ENCODE measurements at places on chromosomes 6 and 20.

DNA sequence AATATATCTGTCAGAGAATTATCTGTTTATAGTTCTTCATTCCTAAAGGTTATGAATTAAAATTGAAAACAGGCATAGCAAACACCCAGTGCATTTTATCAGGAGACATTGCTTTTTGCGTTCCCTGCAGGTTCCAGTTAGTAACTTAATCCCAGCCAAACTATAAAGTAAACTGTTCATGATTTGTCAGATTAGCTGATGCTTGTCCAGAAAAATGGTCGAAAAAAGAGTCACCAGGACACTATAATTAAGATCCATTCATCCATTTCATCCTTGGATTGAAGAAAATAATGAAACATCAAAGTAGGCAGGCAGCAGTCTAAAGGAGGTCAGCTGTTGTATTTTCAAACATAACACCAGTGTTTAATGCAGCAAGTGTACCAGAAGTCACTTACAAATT lies 75.9 kb downstream of the EPHA7 start:
- no peak for DNase-seq

- DNase-seq = no peak
Observed at GRCh38 chr6:137246791-137247202, 27.6 kb upstream of the IFNGR1 start.

DNA sequence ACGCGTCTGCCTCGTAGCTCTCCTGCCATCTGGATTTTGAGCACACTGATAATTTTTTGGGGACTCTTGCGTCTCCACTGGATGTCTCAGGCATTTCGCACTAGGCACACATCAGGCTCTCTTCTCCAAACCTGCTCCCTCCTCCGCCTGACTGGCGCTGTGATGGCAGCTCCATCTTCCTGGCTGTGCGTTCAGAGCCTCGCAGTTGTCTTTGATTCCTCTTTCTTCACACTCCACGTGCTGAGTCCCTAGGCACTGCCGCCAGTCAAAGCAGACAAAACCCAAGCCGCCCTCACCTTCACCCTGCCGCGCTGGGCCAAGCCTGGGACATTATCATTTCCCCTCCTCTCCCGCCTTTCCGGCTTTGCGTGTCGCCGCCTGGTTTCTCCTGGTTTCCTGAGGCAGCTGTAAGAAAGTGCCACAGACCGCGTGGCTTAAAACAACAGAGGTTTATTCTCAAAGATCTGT lies 778 bp downstream of the PSMG4 start:
- DNase-seq = no peak

GRCh38 chr20:40451552-40451951 lies 237.5 kb downstream of the MAFB start:
- DNase-seq = no peak

DNA sequence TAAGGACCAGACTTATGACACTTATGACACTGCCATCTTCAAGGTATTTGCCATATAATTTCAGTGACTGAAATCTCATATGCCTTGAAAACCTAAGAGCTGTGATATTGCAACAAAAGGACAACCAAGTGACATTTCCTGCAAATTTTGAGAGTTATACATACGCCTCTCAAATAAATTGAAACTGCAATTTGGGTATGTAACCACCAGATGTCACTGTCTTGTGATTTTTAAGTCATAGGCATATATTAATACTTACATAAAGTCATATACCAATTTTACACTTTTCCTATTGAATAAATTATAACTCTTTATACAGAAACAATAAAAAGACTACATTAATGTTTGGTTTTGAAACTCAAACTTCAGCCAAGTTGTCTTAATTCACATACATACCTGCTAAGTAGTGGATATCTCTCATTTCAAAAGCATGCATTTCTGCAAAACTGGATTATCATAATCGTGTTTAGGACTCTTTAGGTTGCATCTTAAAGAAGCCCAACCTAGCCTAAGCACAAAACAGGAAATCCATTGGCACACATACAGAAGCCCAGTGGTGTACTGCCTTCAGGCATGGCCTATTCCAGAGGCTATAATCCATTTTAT lies 180.2 kb downstream of the PACRG start:
- no peak for DNase-seq

GRCh38 chr6:100466410-100467128 lies 1.8 kb upstream of the SIM1 start:
- no peak for DNase-seq

DNA sequence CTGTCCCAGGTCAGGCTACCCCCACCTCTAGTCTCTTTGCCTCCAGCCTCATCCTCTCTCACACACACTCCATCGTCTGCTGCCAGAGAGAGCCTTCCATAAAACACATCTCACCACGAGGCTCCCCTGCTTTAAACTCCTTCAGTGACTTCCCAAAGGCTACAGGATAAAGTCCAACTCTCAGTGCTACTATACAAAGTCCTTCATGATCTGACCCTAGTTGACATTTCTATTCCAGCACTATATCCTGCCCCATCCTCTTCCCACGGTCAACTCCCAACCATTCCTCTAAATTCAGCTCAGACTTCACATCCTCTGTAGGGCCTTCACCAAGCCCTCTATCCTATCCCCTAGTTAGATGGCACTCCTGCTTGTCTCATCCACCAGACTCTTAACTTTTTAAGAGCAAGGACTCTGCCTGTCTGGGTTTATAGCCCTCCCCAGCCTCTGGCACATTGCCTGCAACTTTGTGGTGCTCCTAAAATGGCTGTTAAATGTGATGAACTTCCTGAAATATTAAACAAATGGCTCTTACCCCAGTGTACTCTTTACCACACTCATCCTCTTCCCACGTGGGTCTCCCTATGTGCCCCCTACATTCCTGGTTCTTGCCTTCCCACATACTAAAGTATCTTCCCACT lies 36.1 kb downstream of the KIF16B start:
- no peak for DNase-seq

DNA sequence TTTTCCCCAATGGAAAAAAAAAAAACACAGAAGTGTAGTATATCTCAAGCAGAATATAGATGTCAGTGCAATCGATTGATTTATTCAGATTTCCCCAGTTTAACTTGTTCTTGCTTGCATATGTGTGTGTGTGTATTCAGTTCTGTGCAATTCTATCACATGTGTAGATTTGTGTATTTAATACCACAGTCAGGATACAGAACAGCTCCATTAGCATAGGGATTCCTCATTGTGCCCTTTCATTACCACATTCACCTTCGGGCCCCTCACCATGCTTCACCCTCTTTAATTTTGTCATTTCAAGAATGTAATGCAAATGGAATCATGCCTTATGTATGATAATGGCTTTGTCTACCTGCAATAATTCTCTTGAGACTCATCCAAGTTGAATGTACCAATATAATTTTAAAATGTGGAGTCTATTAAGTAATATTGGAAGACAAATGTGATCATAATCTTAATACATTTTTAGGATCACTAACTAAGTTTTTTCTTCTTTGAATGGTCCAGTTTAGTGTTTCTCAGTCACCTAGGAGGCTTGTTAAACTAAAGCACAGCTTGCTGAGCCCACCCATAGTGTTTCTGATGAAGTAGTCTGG lies 187.9 kb downstream of the TENT5A start:
- DNase-seq = no peak

DNA sequence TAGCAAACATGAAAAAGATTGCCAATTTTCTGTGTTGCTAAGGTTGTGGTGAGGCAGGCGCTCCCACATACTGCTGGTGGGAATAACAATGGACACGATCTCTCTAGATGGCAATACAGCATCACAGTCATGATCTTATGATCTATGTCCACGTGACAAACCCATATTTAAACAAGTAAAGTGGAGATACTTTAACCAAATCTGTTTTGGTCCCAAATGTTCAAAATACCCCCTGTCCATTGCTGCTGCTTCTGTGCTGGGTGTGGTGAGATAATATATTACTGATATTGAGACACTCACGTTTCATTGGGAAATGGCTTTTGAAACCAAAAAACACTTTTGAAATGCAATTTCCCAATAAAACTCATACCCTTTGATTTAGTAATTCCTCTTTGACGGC lies 23.0 kb downstream of the SIRPD start:
- DNase-seq = no peak

- no peak for DNase-seq
Observed at GRCh38 chr6:6659600-6660327, 71.2 kb downstream of the LY86 start.

DNA sequence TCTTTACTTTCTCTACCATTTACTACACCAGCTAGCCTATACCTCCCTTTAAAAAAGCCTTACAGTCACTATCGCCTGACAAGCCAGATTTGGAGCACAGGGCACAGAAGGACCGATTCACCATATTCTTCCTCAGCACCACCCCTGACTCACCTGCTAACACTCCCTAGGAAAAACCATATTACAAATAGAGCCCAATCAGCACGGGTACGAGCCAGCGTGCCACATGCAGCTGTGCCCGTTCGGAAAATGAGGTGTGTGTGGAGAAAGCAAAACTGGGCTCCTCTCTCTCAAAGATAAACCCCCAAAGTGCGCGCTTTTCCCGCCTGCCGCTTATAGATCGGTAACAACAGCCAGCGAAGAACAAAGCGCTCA lies 1.2 kb downstream of the SYNCRIP start:
- no peak for DNase-seq

DNA sequence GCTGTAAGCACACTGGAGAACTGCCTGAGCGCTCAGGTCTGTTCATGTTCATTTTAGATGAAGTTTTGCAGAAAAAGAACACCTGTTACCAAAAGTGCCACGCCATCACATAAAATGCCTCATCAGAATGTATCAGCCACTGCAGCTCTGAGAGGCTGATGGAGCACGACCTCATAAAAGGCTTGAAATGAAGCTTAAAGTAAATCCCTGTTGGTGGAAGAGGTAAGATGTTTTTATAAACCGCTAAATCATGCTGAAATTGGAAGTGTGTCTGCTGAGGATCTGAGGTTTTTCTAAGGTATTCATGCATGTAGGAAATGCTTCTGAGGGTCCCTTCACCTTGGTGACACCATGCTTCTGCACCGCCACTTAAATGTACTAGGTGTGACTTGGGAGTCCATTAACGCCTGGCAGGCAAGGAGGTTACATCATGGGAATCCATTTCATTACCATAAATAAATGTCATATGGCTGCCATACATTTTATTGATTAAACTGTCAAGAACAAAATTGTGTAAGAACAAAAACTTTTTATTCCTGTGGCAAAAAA lies 363.1 kb upstream of the AGPAT4 start:
- DNase-seq = no peak

GRCh38 chr6:154950979-154951344 lies 44.2 kb upstream of the TIAM2 start:
- DNase-seq = no peak

DNA sequence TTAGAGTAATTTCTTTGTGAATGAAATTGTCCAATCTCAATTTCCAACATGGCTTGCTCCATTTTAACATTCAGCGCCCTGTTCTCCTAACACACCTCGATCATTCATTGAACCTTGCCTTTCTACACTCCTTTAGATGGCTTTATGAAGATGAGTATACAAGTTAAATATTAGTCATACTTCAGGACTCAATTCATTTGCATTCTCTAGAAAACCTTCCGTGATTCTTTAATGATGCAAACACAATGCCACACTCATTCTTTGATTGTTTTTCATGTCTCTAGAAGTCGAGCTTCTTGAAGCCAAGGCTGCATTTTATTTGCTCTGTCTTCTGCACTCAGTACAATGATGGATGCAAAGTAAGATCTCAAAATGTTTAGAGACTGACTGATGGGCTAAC lies 641.2 kb downstream of the DOK5 start:
- DNase-seq = no peak

DNA sequence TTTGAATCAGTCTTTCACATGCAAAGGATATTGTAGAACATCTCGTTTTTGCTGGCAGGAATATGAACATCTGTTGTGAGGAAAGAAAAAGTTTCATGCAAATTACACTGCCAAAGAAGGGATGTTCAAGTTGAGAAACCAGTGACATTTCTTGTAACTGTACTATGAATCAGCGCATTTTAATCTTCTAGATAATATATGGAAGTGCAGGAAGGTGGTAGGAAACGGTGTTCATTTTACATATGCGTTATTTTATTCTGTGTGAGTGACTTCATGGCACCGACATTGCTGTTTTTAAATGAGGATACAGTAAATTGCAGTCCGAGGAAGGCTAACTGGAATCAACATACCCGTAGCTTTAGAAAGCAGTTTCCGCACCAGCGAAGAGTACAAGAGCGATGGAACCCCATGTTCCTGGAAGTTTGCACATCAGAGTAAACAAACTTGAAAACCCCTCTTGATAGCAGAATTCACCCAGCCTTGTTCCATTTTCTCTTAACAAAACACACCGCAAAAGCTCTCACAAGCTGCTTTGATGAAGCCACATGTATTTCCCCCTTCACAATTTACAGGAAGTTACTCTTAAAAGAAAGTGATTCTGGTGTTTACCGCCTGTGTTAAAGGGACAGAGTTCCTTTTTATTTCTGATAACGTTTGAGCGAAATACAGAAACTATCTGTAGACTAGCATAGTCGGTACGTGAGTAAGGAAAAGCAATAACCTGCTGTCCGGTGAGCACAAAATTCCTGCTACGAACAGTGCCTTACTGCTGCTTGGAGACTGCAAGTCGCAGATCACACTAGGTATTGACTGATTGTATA lies 11.5 kb downstream of the PRDM1 start:
- DNase-seq = no peak

DNA sequence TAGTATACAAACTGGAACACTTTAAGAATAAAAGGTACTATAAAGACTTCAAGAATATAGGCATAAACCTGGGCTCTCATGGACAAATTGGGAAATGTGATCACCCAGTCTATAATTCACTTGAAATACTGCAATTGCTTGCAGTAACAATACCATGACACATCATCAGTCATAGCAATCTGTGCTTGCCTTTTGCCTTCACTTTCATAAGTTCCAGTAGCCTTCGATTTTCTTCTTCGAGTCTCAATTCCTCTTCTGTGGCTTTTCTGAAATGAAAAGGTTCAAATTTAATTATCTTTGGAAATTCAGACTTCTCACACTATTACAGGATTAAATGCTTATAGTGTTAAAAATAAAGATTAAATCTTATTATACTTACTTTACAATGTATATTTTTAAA lies 96.3 kb upstream of the ZBTB24 start:
- DNase-seq = no peak

DNA sequence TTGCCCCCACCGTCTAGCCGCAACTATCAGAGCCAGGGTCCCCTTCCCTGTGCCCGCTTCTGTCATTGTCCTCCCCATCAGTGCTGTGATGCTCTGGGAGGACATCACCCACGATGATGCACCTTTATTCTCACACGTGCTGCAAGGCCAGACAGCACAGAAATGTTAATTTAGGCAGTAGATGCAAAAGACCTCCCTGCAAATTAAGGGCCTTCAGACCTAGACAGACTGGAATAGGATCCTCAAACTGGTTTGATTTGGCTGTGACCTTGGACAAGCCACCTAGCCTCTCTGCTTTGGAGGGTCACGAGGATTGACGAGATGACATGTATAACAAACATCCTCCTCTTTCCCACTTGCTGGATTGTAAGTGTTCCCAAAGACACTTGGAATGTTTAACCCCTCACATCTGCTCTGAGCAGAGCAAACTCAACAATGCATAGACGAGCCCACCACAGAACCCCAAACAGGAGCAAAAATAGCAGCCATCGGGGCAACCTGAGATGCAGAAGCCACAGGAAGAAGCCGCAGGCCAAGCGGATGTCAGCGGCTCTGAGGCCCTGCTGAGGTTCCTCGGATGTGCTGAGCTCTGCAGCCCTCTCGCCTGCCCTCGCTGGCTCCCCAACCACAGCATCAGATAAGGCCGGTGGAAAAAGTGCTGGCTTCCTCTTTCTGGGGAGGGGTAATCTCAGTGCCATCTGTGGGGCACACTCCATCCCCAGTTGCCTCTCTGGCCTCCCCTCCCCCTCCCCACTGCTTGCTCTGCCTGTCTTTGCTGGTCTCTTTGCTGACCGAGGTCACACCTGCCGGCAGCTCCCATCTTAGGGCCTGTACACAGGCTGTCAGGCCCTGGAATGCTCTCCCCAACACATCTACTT lies 35.3 kb downstream of the TOX2 start:
- no peak for DNase-seq
